ENCODE measurements at places on chromosomes 2 and 18.

- no peak for DNase-seq
Observed at GRCh38 chr2:16304876-16305590, 360.6 kb downstream of the CYRIA start.

DNA sequence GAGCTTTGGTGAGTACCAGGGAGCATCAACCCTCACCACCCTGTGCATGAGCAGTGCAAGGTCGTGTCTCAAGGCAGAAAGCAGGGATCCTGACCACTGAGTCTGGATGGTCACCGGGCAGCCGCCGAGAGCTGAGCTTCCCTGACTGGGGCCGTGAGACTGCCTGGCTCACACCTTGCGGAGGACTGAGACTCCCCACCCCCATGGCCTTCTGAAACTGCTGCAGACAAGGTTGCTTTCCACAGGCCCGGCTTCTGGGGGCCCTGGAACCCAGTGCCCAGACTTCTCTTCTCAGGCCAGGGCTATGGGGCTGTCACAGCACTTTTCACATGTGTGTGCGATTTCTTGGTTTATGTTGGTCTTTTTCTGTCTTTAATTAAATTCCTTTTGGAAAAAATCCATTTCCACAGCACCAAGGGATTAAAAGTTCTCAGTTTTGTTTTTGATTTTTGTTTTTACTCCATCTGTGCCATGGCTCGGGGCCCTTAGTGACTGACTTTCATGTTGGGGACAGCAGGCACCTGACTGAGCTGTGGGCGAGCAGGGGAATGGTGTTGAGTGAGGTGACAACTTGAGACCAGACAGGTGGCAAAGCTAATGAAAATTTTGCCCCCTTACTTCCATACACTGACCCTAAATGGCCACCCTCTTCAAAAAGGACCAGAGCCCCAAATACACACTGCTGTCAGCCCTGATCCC lies 297.9 kb downstream of the CYP26B1 start:
- DNase-seq, result no peak

- DNase-seq, result no peak
Observed at GRCh38 chr2:38619458-38620164, 16.9 kb upstream of the HNRNPLL start.

GRCh38 chr2:170222842-170223241 lies 44.9 kb downstream of the MYO3B start:
- no peak for DNase-seq

DNA sequence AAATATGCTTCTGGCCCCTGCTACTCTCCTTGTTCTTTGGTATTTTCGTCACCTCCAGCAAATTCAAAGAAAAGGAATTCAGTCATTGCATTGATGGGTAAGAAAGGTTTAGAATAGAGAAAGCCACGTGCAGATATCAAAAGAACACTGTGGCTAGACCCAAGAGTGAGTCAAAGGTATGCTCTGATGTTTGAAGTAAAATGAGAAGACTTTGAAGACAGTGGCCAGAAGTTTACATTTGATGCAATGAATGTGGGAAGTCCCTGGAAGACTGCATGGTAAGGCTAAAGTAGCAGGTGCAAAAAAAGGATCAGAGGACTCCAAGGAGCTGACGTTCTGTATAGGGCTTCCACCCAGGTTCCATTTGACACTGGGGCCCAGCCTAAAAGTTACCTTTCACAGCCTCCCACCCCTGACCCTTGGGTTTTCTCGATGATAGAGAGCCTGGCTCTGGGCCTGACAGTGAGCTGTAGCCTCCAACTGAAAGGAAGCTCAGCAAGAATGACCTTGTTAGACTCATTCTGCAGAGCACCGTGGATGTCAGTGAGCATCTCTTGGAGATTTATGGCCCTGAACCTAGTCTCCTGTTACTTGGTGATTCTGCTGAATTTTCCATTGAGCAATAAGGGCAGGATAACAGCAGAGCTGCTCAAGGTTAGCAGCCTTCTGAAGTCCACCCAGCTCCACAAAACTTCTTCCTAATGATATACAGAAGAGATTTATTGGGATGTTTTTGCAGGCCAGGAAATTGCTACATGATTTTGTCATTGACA lies 223.7 kb upstream of the RBBP8 start:
- DNase-seq, result no peak

- DNase-seq, result no peak
Observed at GRCh38 chr2:186827862-186828492, 21.0 kb downstream of the ZSWIM2 start.

All from activated CD4-positive, alpha-beta T cell treated with anti-CD3 and anti-CD28 coated beads, Interleukin-2, amount 50 U/mL, for 24 hours (primary cell).